ENCODE measurements at places on chromosomes 2 and 18. TPM values are rescaled to one million over a fixed set of nuclear protein-coding genes. Genes with fewer than 3 reads are reported as not detected.

The CLEC4F gene
- not detected for total RNA-seq

The VWC2L gene
- not detected for total RNA-seq

The MEP1B gene
- total RNA-seq = not detected

The ALKAL2 gene
- total RNA-seq = not detected

The OR6B2 gene
- not detected for total RNA-seq

The SAG gene
- not detected for total RNA-seq

The HRH4 gene
- total RNA-seq = 0.18 TPM

The CAPN14 gene
- total RNA-seq = 0.35 TPM

The CCDC85A gene
- not detected for total RNA-seq

The ERMN gene
- total RNA-seq = not detected

The DSC3 gene
- total RNA-seq = not detected

The TRPM8 gene
- 0.48 TPM for total RNA-seq

The CHST9 gene
- not detected for total RNA-seq

The TEX44 gene
- total RNA-seq = not detected

The KIF3C gene
- total RNA-seq = 41.2 TPM

The GKN1 gene
- not detected for total RNA-seq

The CRYGB gene
- total RNA-seq = not detected

The RAB6C gene
- total RNA-seq = not detected

The CD207 gene
- total RNA-seq = not detected

The NR4A2 gene
- total RNA-seq = 2.3 TPM

The GALNT13 gene
- total RNA-seq = 3.6 TPM

The SLC4A1AP gene
- 18.5 TPM for total RNA-seq

The CPLX4 gene
- total RNA-seq = not detected

The MC5R gene
- not detected for total RNA-seq

The ST8SIA3 gene
- total RNA-seq = not detected

The SP140 gene
- 0.58 TPM for total RNA-seq

The MYCN gene
- total RNA-seq = not detected

The RRM2 gene
- total RNA-seq = 90.4 TPM

The IL1F10 gene
- total RNA-seq = not detected

The RFTN2 gene
- total RNA-seq = not detected

The SIX3 gene
- 1.4 TPM for total RNA-seq

The ALLC gene
- not detected for total RNA-seq

The UGT1A8 gene
- total RNA-seq = 0.17 TPM

The ABCG8 gene
- not detected for total RNA-seq

The POTEC gene
- not detected for total RNA-seq

The CPSF3 gene
- total RNA-seq = 52.0 TPM

The STON1 gene
- 1.7 TPM for total RNA-seq

The APOB gene
- not detected for total RNA-seq

The NPPC gene
- not detected for total RNA-seq

The ATP5F1A gene
- 242 TPM for total RNA-seq

The DSG4 gene
- total RNA-seq = not detected

The TTR gene
- total RNA-seq = not detected

The RTTN gene
- 16.8 TPM for total RNA-seq
